ENCODE measurements at places on chromosomes 7 and 10.
A peak's percentile ranks its signal among the peaks of the same experiment; 100 is the strongest.

GRCh38 chr10:124640538-124641231 is 103.5 kb downstream of the FAM53B start:
- H3K4me3 ChIP-seq, result no peak overlapping the region
- no peaks in the 10 kb centered on the region for H3K27me3 ChIP-seq
- peak overlapping the region; percentile 22 for H3K27ac ChIP-seq
- peaks cover 79% of the 10 kb centered on the region for H3K4me1 ChIP-seq

DNA sequence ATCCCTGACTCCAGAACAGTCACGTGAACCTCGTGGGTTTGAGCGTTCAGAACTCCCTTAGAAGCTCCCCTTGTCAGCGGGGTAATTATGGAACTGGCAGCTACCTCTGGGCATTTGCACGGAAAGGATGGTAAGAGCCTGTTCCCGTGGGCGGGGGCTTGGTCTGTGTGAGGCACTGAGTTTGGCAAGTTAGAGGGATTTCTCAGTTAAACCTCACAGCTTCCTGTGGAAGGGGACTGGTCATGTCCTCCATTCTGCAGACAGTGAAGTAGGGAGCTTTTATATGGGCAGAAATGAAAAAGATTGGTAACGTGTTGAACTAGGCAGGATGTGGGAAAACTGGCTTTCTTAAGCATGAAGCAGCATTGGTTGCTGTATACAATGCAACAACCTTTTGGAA is 16.0 kb downstream of the PALD1 start:
- H3K36me3 ChIP-seq, result no peaks in the 10 kb centered on the region
- H3K27ac ChIP-seq, result no peak overlapping the region
- H3K4me1 ChIP-seq, result peaks cover 6% of the 10 kb centered on the region

GRCh38 chr10:43252783-43253341 is 14.0 kb downstream of the RASGEF1A start:
- H3K27ac ChIP-seq, result no peak overlapping the region
- no peak for DNase-seq
- H3K27me3 ChIP-seq, result no peaks in the 10 kb centered on the region
- H3K4me3 ChIP-seq, result no peak overlapping the region
- no peaks in the 10 kb centered on the region for H3K4me1 ChIP-seq

- H3K4me3 ChIP-seq, result no peak overlapping the region
- peaks cover 10% of the 10 kb centered on the region for H3K4me1 ChIP-seq
- no peak for DNase-seq
- no peaks in the 10 kb centered on the region for H3K27me3 ChIP-seq
Measured at GRCh38 chr10:46525824-46526681, 30.4 kb downstream of the GPRIN2 start.

DNA sequence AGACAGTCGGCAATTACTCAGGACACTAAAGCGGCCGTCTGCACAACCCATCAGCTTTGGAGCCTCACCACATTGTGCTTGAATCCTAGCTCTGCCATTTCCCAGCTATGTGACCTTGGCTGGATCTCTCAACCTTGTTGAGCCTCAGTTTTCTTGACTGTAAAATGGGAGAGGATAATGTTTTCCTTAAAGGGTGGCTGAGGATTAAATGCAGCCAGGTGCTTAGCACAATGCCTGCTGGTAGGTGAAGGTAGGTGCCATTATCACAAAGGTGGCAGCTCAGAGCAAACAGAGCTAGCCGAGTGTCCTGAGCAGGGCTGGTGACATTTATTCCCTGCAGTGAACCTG is 508.5 kb upstream of the ZMIZ1 start:
- H3K36me3 ChIP-seq, result no peaks in the 10 kb centered on the region
- H3K27me3 ChIP-seq, result no peaks in the 10 kb centered on the region
- no peak overlapping the region for H3K4me3 ChIP-seq
- no peak overlapping the region for H3K27ac ChIP-seq
- peaks cover 9% of the 10 kb centered on the region for H3K4me1 ChIP-seq
- no peak for DNase-seq

DNA sequence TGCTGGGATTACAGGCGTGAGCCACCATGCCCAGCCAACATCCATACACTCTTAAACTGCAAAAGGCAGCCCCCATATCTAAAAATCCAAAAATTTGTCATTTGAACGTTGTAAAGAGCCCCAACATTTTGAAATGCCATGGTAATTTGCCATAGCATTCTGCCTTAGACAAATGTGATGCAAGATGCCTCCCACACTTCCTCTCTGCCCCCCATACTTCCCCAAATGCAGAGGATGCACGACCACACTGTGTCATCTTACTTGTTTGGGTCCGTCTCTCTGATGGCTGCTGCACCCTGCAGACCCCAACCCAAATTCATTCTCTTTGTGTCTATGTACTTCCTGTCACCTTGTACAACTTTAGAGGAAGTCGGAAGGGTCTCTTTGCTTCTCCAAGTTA is 1125.6 kb upstream of the AUTS2 start:
- H3K36me3 ChIP-seq, result no peaks in the 10 kb centered on the region
- H3K27me3 ChIP-seq, result no peaks in the 10 kb centered on the region
- no peak overlapping the region for H3K27ac ChIP-seq
- no peak for DNase-seq

DNA sequence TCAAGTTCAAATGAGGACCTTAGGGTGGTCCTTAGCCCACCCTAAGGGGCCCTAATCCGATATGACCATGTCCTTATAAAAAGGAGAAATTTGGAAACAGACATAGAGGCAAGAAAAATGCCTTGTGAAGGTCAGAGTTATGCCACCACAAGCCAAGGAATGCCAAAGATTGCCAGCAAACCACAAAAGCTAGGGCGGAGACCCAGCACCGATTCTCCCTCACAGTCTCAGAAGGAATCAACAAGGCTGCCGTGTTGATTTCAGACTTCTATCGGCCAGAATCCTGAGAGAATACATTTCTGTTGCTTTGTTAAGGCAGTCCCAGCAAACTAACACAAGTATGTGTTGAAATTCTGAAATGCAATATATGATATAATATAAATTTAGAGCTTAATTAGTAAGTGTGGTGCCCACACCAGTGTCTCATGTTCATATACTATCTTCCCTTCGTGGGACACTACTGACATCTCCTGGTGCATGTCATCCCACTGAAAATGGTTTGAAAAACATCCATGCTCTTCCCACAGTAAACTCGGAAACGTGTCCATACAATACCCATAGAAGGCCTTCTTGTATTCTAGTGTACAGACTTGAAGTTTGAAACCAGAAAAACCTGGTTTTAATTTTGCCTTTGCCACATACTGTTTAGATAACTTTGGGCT is 349.0 kb downstream of the TNS3 start:
- no peak overlapping the region for H3K4me3 ChIP-seq
- no peaks in the 10 kb centered on the region for H3K36me3 ChIP-seq
- H3K27me3 ChIP-seq, result no peaks in the 10 kb centered on the region
- H3K4me1 ChIP-seq, result no peaks in the 10 kb centered on the region
- H3K27ac ChIP-seq, result no peak overlapping the region

GRCh38 chr7:88153378-88153777 is 66.5 kb downstream of the SRI start:
- H3K4me1 ChIP-seq, result no peaks in the 10 kb centered on the region
- H3K27me3 ChIP-seq, result no peaks in the 10 kb centered on the region
- no peaks in the 10 kb centered on the region for H3K36me3 ChIP-seq

DNA sequence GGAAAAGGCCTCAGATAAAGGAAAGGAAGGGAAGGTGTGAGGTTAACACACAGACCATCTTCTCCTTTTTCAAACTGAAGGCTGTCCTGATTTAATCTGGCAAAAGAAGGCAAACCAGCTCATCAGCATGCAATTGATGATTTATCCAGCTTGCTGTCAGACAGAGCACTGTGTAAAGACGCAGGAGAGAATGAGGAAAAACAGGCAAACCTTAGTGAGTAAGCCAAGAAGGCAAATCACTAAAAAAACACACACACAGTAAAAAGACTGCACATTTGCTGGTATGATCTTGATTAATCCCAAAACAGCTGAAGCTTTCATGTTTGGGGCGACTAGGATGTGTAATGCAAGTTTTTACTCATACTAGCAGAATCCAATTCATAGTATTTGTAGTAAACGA is 65.8 kb upstream of the SKAP2 start:
- H3K27me3 ChIP-seq, result no peaks in the 10 kb centered on the region
- H3K36me3 ChIP-seq, result no peaks in the 10 kb centered on the region
- H3K4me1 ChIP-seq, result no peaks in the 10 kb centered on the region
- DNase-seq, result no peak
- H3K27ac ChIP-seq, result no peak overlapping the region
- H3K4me3 ChIP-seq, result no peak overlapping the region

DNA sequence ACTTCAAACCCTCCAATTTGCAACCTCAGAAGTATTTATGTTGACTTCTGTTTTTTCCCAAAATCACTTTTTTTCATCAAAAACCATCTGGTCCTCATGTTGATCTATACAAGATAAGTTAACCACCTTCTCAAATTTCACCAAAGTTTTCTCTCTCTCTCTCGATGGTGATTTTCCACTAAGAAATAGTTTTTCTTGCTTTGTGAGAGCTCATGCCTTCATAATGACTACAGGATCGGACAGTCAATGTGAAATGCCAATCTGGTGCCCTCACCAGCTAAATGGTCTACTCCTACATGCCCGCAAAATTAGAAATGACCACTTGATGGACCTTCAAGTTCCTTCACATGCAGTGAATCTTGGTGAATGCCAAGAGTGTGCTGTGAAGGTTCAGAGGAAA is 40.4 kb downstream of the CNNM1 start:
- H3K27me3 ChIP-seq, result no peaks in the 10 kb centered on the region
- H3K36me3 ChIP-seq, result no peaks in the 10 kb centered on the region
- no peaks in the 10 kb centered on the region for H3K4me1 ChIP-seq
- DNase-seq, result no peak
- H3K27ac ChIP-seq, result no peak overlapping the region

DNA sequence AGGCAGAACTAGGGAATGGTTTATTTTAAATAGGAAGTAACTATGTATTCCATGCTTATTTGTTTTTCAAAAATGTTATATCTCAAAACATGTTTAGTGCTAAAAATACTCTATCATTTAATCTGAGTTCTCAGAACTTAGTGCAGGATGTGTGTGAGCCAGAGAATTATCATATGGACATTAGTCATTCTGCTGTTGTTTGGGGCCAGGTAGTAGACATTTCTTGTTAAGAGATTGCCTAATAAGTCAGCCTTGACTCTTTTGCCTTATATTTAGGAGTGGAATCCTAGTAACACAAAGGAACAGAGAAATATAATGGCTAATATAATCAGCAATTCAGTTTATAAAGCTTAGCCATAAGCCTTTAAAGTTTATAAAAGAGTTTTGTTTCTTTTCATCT is 149.8 kb downstream of the CCSER2 start:
- no peak overlapping the region for H3K27ac ChIP-seq
- no peak overlapping the region for H3K4me3 ChIP-seq
- H3K4me1 ChIP-seq, result no peaks in the 10 kb centered on the region
- H3K36me3 ChIP-seq, result peaks cover 10% of the 10 kb centered on the region
- H3K27me3 ChIP-seq, result no peaks in the 10 kb centered on the region
- no peak for DNase-seq

- no peaks in the 10 kb centered on the region for H3K27me3 ChIP-seq
- no peaks in the 10 kb centered on the region for H3K4me1 ChIP-seq
- DNase-seq, result no peak
- H3K27ac ChIP-seq, result no peak overlapping the region
- H3K4me3 ChIP-seq, result no peak overlapping the region
- no peaks in the 10 kb centered on the region for H3K36me3 ChIP-seq
Measured at GRCh38 chr7:69912846-69913245, 314.6 kb downstream of the AUTS2 start.

DNA sequence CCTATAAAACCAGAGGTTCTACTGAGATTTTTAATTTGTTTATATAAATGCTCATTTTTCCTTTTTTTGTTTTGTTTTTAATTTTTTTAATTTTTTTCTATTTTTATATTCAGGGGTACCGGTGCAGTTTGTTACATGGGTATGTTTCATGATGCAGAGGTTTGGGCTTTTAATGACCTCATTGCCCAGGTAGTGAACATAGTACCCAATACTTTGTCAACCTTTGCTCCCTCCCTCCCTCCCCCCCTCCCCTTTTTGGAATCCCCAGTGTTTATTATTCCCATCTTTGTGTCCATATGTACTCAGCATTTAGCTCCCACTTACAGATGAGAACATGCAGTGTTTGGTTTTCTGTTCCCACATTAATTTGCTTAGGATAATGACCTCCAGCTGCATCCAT is 94.4 kb upstream of the NEBL start:
- peaks cover 1% of the 10 kb centered on the region for H3K4me1 ChIP-seq
- H3K27ac ChIP-seq, result no peak overlapping the region

DNA sequence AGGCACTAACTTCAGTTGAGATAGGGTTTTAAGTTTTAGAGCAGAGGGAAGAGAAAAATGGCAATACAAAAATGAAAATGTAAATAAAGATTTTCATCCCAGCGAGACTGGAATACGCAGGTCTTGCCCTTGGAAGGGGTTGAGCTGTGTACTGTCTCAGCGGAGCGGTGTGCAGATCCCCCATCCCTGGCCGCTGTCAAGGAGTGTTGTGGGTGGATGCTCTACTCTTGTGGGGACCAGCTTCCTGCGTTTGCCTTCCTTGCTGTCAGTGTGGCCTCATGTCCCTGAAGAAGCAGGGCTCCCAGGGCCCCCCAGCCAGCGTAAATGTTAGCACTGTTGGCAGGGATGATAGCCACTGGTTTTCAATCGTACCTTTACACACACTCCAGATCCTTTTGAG is 249.7 kb upstream of the PITRM1 start:
- H3K27ac ChIP-seq, result no peak overlapping the region
- peaks cover 10% of the 10 kb centered on the region for H3K27me3 ChIP-seq
- no peak for DNase-seq

DNA sequence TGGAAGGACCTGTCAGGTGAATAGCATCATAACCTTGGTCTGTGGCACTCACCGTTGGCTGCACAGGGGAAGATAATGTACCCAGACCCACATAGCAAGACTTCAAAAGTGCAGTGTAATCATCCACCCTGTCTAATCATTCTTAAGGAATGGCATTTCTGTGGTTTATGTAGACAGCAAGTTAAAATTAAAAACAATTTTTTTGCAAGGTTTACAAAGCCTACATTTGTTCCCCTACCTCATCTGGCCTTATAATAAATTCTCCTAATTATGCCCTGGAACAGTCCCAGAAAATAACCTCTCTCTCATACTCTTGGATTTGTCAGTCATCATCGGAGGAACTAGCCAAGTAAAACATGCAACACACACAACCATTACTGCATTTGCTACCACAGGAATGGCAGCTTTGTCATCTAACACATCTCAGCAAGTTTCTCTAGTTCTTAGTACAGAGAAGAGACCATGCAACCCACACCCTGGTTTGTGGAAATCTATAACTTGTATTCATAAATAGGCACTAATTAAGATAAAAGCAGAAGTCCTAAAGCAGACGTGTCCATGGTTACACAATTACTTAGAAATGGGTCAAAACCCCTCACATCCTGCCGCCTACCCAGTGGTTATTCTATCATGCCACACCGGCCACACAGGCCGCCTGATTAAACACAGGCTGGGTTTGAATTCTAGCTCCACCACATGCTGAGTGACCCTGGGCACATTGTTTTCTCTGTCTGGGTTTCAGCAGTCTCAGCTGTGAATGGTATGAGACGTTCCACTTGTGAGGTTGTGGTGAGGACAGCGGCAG is 19.1 kb downstream of the ABLIM1 start:
- no peaks in the 10 kb centered on the region for H3K27me3 ChIP-seq
- no peak for DNase-seq
- H3K4me3 ChIP-seq, result no peak overlapping the region
